Kidney glomerular epithelial cell (primary cell): ENCODE measurements at places on chromosomes 12 and 14.

DNA sequence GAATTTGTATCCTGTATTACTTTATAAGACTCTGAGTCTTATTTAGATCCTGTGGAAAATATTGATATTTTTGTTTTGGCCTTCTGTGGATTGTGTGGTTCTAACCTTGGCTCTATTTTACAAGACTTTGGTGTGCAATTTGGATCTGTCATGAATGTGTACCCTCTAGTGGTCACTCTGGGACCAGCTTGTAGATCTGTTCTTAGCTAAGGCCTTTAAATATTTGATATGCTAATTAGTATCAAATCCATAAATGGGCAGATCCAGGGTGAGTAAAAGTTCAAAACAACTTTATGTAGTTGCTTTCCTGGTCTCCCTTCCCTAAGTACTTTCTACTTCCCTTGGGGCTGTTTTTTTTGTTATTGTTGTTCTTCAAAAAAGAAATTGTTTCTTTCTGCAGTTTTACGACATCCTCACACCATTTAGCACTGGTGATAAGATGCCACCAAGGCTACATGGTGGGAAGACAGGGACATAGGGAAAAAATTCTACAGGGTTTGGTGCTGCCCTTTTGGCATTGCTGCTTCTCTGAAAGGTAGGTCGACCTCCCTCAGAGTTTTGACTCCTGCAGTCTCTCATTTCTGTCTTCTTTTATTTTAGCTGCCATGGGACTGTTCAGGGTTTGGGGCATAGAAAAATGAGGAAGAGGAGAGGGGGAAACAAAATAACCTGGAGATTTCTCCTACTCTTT, 238.5 kb downstream of the GPHN start:
- DNase-seq = peak; percentile 14

- DNase-seq = no peak
Measured at GRCh38 chr14:22414876-22415604, 174.0 kb downstream of the DAD1 start.

DNA sequence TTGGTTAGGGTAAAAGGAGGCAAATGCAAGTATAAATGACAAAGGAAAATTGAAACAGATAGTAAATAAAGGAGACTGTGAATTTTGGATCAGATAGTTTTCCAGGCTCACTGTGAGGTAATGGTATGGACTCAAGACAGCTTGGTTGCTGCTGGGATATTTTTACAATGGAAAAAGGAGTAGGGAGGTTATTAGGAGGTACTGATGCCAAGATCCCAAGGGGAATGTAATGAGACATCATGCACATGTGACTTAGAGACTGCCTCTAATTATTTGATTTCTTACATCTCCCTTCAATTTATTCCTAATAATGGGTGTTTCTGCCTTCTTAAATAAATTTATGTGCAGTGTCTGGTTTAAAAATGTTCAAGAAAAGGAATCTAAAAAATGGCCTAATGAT, 56.9 kb downstream of the TAOK3 start:
- no peak for DNase-seq

GRCh38 chr12:19435831-19436497, 3.3 kb upstream of the AEBP2 start:
- DNase-seq = no peak

DNA sequence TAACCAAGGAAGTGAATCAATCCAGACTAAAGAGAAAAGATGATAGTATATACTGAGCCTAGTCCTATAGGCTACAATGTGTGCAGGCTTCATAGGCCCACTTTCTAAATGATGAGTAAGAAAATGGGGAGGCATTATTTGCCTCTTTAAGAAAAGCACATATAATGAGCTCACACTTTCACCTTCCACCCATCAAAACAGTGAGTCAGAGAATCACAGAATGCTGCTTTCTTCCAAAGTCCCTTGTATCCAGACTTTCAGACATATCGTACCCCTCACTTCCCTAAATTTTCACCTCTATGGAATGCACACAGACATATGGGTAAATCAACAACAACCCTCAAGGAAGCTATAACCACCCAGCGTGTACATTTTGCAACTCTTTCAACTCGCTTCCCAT, 286.4 kb upstream of the PRKD1 start:
- peak; percentile 7 for DNase-seq

GRCh38 chr12:110117956-110118685, 6.0 kb upstream of the IFT81 start:
- DNase-seq = no peak

- no peak for DNase-seq
Measured at GRCh38 chr12:122003651-122004611, 17.8 kb upstream of the BCL7A start.

DNA sequence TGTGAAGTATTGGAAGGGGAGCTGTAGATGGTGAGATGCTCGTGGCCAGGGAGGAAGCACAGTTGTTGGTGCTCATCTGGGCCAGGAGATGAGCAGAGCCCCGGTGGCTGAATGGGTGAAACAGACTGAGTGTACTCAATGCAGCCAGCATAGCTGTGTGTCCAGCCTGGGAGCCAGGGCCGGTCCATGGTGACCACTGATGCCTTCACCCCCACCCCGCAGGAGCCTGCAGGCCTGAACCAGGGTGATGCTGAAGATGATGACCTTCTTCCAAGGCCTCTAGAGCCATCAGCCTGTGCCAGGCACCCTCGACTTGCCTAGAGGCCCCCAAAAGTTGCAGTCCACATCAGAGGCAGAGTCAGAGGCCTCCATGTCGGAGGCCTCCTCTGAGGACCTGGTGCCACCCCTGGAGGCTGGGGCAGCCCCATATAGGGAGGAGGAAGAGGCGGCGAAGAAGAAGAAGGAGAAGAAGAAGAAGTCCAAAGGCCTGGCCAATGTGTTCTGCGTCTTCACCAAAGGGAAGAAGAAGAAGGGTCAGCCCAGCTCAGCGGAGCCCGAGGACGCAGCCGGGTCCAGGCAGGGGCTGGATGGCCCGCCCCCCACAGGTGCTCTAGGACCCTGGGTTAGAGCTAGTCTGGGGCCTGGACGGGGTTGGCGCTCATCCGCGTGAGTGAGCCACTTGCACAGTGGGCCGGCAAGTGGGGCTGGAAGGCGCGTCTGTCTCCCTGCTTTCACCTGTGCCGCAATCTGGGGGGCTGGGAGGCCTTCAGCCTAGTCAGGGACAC, 3.0 kb downstream of the TNFAIP2 start:
- no peak for DNase-seq

DNA sequence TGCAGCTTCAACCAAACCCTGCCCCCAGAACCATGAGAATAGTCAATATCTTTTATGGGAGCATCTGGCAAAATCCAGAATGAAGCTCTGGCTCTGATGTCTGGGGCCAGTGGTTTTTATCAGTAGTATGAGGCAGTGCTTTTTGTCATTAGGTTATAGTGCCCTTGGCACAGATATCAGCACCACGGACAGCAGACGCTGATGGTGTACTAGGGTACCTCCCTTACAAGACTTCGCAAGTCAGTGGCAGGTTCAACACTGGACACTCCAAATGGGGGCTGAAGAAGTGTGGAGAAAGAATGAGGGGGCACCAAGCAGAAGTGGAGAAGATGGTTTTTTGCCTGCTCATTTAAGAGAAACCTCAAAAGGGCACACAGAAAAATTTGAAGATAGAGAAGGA, 68.2 kb upstream of the E2F7 start:
- DNase-seq = peak; percentile 53

DNA sequence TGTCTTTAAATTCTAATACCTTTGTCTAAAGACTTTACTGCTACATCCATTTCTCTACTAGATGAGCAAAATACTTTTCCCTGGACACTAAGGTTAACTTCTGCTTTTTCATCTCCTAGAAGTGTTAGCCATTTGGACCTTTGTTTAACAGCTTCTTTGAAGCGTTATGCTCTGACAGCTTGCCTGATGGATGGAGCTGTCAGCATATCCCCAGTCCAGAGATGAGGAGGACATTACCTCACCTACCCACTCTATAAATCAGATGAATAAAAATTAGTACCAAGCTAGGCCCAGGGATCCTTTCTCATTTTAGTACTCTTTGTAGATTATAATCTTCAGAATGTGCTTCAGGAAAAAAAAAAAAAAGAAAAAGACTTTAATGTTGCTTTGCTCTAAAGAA, 222.7 kb downstream of the PELI2 start:
- peak; percentile 29 for DNase-seq

DNA sequence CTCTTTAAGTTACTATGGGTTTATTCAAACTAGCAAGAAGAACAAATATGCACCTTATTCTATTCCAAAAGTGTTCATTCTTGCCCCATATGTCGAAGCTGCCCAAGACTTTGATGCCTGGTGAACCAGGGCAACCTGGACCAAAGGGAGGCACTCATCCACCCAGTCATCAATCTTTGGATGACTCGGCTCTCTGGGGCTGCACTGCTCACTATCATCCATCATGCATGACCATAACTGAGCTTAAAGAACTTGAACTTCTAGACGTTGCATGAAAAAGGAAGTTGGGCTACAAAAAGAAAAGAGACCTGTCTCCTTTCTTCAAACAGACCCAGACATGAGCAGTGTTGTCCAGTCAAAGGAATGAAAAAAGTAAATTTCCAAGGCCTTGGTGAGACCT, 1.2 kb downstream of the KRT4 start:
- peak; percentile 75 for DNase-seq

- DNase-seq = no peak
Measured at GRCh38 chr12:39329876-39330275, 113.0 kb downstream of the KIF21A start.

DNA sequence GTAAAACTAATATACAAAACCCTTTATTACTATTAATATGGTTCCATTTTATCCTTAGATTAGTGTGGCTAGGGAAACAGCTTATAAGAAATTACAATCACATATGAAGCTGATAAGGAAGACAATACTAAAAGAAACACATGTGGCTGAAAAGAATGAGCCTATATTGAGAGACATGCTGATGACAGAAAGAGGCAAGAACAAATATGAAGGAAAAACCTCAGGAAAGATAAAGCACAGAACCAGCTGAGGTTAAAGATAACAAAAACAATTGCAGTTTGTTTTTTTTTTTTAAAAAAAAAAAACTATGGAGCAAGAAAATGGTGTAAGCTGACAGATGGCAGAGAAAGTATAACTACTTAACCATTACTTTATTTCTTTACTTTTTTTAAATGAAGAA, 69.2 kb upstream of the OSBPL8 start:
- DNase-seq = no peak

- DNase-seq = no peak
Measured at GRCh38 chr12:7934091-7934888, 1.7 kb downstream of the SLC2A3 start.

GRCh38 chr14:61238611-61239245, 42.4 kb downstream of the TMEM30B start:
- DNase-seq = no peak

- no peak for DNase-seq
Measured at GRCh38 chr12:103960616-103961227, 5.0 kb upstream of the TDG start.

DNA sequence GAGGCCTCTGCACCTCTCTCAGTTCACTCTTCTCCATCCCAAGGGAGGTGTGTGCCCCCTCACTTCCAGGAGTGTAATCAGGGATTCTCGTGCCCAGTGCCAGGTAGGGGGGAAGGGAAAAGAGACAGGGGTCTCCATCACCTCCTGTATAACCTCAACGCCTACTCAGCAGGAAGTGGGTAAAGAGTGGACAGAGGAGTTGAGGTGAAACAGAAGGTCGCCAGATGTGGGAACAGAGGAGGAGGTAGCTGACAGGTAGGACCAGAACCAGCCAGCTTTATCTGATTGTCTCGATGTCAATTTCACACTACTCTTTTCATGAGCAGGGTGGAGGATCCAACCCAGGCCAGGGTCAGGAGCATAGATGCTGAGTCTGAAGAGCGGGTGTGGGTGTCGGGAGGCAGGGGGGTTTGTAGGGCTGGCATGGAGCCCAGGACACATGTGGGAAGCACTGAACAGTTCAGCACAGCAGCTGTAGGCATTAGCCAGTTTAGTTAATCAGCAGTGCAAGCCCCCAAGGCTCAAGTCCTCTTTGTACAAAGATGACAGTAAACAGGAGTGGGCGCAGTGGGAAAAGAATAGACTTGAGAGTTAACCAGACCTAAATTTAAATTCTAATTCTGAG, 213.5 kb downstream of the PELI2 start:
- no peak for DNase-seq

GRCh38 chr14:92315050-92315805, 7.7 kb upstream of the SLC24A4 start:
- no peak for DNase-seq

DNA sequence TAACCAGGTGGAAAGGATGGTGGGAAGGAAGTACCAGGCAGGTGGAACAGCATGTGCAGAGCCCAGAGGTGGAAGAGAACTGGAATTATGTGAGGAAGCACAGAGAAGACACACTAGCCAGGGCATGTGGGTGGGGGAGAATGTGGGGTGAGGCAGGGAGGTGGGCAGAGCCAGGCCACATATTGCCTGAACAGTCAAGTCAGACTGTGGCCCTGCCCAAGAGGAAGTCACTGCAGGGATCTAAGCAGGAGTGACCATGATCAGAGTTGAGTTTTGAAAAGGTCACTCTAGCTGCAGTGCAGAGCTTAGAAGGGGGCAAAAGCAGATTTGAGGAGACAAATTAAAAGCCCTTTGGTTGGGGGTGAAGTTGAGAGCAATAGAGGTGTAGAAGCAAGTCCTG, 114.0 kb upstream of the SLC38A2 start:
- no peak for DNase-seq

GRCh38 chr14:77310026-77310425, 10.7 kb downstream of the POMT2 start:
- no peak for DNase-seq

- no peak for DNase-seq
Measured at GRCh38 chr14:101721951-101722661, 39.4 kb upstream of the PPP2R5C start.

- peak; percentile 6 for DNase-seq
Measured at GRCh38 chr12:62760779-62761178, 174.2 kb downstream of the PPM1H start.

DNA sequence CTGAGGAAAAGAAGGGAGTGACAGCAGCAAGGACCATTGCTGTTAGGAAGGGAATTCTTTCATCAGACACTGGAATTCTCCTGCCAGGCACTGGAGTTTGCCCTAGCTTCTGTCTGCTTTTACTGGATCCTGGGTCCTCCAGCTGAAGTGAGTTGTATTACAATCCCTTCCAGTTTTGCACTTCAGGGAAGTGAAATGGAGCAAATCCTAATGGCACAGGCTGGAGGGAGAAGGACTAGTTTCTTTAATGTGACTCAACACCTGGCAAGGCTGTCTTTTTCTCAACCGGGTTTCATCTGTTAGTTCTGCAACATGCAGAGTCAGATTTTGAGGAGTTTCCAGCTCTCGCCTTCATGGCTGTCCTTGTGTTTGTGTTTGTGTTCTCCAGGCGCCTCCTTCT, 45.8 kb downstream of the ETV6 start:
- DNase-seq = no peak

DNA sequence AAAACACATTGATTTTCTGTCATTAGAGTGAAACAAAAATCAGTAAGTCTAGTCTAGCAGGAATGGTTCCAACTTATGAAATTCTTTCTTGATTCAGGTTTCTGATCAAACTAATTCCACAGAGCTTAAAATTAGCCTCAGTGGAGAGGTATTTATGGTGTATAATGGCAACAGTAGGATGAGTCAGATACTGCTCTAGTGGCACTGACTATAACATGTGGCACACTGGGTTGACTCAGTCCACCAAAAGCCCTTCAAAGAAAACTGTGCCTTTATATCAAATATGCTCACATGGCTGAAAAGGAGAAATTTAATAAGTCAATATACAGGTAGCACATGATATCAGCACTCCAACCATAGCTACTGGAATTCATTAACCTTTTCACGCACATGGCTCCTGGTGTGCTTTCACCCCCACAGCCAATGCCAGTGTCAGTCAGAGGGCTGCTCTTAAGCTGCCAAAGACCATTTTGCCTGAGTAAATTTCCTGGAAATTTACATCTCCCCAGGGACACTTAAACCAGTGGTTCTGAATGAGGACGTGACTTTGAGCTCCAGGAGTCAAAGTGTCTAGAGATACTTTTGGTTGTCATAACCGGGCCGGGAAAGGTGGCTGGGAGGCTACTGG, 21.7 kb upstream of the CATSPERB start:
- DNase-seq = no peak

GRCh38 chr12:77510985-77511384, 319.7 kb upstream of the NAV3 start:
- no peak for DNase-seq
